ENCODE measurements at places on chromosomes 11 and 22. TPM values are rescaled to one million over a fixed set of nuclear protein-coding genes. Genes with fewer than 3 reads are reported as not detected.

- no peak for DNase-seq
These were observed 6.6 kb upstream of the RNF169 start for GRCh38 chr11:74742070-74742469.

DNA sequence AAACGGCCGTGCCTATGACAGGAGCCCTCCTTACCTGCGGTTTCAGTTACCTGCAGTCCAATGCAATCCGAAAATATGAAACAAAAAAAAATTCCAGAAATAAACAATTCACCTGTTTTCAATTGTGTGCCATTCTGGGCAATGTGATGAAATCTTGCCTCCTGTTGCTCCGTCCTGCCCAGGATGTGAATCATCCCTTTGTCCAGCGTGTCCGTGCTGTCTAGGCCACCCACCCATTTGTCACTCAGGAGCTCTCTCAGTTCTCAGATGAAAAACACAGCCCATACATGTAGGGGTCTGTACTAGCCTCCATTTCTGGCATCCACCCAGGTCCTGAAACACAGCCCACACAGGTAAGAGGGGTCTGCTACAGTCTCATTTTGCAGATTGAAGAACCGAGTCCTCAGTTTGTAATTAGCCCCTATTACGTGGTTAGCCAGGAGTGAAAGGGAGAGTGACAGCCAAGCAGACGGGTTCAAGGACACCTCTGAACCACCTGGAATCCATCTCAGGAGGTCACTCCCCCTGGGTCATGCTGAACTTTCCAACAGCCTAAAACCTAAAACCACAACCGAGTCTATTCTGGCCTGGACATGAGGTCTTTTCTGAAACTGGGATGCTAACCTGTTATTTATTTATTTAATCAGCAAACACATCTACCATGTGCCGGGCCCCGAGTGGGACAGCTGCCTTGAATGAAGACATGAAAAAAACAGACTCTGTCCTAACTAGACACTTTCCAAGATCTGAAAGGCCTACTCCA, 317.2 kb downstream of the SHANK2 start:
- no peak for DNase-seq

The OR5AL1 gene
- not detected for polyA plus RNA-seq

DNA sequence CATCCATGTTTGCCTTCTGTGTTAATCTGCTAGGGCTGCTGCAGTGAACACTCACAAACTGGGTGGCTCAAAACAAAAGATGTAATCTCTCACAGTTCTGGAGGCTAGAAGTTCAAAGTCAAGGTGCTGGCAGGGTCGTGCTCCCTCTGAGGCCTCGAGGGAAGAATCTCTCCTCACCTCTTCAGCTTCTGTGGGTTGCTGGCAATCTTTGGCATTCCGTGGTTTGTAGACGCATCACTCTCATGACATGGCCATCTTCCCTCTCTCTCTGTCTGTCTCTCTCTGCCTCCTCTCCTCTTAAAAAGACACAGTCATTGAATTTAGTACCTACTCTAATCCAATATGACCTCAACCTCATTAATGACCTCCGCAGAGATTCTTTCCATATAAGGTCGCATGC, 78.8 kb downstream of the TSPAN18 start:
- no peak for DNase-seq

DNA sequence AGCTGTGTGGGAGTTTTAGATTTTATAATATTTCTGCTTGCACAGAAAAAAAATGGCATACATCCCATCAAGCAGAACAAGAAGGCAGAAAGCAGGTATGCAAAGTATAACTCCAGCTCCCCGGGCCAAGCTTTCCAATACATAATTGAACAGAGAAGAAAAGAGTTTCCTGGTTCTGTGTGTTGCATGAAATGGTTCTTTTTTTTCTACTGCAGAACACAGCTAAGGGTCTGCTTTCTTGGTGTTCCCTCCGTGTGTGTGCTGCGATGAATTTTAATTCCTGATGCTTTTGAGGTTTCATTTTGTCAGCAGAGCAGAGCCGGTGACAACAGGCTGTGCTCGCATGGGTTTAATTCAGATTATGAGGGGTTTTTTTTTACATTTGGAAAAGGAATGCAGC, 70.7 kb upstream of the TTC12 start:
- DNase-seq = no peak

GRCh38 chr22:23145878-23146470, 697 bp downstream of the RAB36 start:
- no peak for DNase-seq

The OR52H1 gene
- polyA plus RNA-seq = 0.13 TPM

The ARHGAP42 gene
- 35.3 TPM for polyA plus RNA-seq

GRCh38 chr22:47292546-47293320, 530.3 kb downstream of the TBC1D22A start:
- peak; percentile 47 for DNase-seq

The TBX10 gene
- not detected for polyA plus RNA-seq

The BDNF gene
- 1.5 TPM for polyA plus RNA-seq

Measured in left kidney (tissue), 8 donors.